ENCODE measurements at places on chromosomes 6 and 20. TPM values are rescaled to one million over a fixed set of nuclear protein-coding genes. Genes with fewer than 3 reads are reported as not detected.

- peak; percentile 52 for DNase-seq
- peaks cover 45% of the 10 kb centered on the region for H3K36me3 ChIP-seq
- no peaks in the 10 kb centered on the region for H3K27me3 ChIP-seq
- H3K4me3 ChIP-seq: no peak overlapping the region
These were observed 20.4 kb upstream of the EFHC1 start for GRCh38 chr6:52399511-52400312.

DNA sequence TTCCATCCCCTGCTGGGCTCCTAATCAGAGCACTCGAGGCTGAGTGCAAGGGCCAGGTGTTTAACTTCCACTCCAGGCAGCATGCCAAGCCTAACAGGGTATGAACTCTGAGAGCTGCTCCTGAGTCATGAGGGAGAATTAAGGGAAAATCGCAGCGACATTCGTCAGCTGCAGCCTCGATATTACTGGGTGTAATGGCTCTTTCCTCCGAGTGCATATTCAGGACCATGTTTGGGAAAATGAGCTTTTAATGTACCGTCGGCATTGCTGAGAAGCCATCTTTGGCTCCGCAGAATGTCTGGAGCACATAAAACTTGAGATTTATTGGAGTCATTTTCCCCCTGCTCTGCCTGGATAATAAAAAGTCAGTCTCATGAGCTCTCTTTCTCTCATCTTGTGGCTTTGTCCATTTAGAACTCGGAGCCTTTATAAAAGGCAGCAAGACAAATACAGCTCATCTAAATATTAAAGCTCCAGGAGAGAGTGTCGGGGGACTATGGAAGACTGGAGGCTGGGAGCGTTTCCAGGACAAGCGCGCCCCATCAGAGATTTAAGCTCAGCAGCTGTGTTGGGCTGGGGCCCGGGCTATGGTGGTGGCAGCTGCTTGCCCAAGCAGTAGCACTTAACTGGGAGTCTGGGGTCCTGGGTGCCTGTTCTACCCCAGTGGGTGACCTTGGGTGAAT, 103.7 kb downstream of the TOX2 start:
- no peak for DNase-seq
- H3K27me3 ChIP-seq: peaks cover 55% of the 10 kb centered on the region
- peaks cover 34% of the 10 kb centered on the region for H3K4me1 ChIP-seq
- H3K4me3 ChIP-seq: no peak overlapping the region
- H3K36me3 ChIP-seq: no peaks in the 10 kb centered on the region

DNA sequence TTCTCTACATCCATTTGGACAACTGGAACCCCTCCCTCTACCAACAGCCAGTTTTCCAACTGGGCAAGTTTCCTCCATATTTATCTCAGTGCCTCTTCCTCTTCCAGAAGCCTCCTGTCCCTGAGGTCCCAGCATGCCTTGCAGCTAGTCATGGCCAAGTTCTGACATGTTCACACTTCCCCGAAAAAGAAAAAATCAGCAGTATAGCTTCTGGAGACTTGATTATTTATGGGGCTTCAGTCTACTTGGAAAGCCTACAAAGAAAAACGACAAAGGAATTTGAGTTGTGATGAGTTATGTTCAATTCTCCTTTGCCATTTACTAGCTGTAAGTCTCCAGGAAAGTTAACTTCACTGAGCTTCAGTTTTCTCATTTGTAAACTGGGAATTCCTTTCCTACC, 406.5 kb downstream of the MAFB start:
- H3K27ac ChIP-seq: no peak overlapping the region
- H3K4me3 ChIP-seq: no peak overlapping the region
- H3K36me3 ChIP-seq: no peaks in the 10 kb centered on the region
- DNase-seq: no peak
- no peaks in the 10 kb centered on the region for H3K27me3 ChIP-seq

GRCh38 chr6:103183831-103184411, 1675.8 kb downstream of the HACE1 start:
- no peaks in the 10 kb centered on the region for H3K27me3 ChIP-seq
- DNase-seq: no peak
- H3K27ac ChIP-seq: no peak overlapping the region
- H3K36me3 ChIP-seq: no peaks in the 10 kb centered on the region

GRCh38 chr6:15475261-15475660, 187.6 kb downstream of the DTNBP1 start:
- peaks cover 44% of the 10 kb centered on the region for H3K36me3 ChIP-seq
- no peak for DNase-seq
- H3K4me3 ChIP-seq: no peak overlapping the region
- H3K27me3 ChIP-seq: no peaks in the 10 kb centered on the region
- H3K4me1 ChIP-seq: peaks cover 12% of the 10 kb centered on the region
- no peak overlapping the region for H3K27ac ChIP-seq

- no peak overlapping the region for H3K4me3 ChIP-seq
- H3K36me3 ChIP-seq: no peaks in the 10 kb centered on the region
- H3K27ac ChIP-seq: no peak overlapping the region
- DNase-seq: no peak
- peaks cover 34% of the 10 kb centered on the region for H3K4me1 ChIP-seq
These were observed 105.9 kb downstream of the TOX2 start for GRCh38 chr20:44020406-44021148.

DNA sequence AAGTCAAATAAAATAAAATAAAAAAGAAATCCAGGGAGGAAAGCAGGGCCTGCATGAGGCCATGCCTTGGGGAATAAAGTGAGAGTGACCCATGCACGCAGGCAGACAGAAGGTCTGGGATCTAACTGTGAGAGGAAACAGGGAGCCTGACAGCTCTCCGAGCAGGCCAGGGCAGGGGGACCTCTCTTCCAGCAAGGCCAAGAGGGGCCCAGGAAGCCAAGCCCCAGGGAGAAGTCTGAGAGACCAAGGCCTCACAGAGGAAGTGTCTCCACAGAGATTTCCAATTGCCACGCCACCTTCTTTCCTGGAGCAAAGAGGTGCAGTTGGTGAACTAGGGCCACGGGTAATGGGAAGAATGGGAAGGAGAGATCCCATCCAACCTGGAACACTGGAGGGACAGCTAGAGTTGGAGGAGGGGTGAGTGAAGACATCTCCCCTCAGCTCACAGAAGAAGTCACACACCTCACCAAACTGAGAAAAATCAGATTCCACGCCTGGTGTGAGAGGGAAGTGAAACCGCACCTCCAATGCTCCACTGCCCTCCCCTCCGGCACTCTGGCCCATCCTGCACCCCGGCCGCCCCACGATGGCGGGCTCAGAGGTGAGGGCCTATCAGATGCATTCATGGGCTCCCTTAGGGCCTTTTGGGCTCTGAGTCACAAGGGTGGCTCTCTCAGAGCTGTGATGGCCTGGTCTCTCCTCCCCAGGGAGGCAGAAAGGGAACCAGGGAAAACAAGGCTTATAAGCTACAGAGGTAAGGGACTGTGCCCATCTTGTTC, 25.1 kb upstream of the TAF8 start:
- H3K4me3 ChIP-seq: no peak overlapping the region
- peaks cover 73% of the 10 kb centered on the region for H3K36me3 ChIP-seq
- H3K27me3 ChIP-seq: no peaks in the 10 kb centered on the region
- DNase-seq: no peak
- H3K27ac ChIP-seq: peak overlapping the region; percentile 99

- H3K27me3 ChIP-seq: no peaks in the 10 kb centered on the region
- H3K36me3 ChIP-seq: peaks cover 2% of the 10 kb centered on the region
- H3K27ac ChIP-seq: peak overlapping the region; percentile 26
- no peak overlapping the region for H3K4me3 ChIP-seq
These were observed 50.3 kb downstream of the MYB start for GRCh38 chr6:135231469-135231844.

The CHRNA4 gene
- not detected for total RNA-seq

The NDRG3 gene
- 41.2 TPM for total RNA-seq

GRCh38 chr20:63218701-63219446, 2.9 kb upstream of the YTHDF1 start:
- H3K27me3 ChIP-seq: no peaks in the 10 kb centered on the region
- H3K27ac ChIP-seq: peak overlapping the region; percentile 31
- H3K4me1 ChIP-seq: peaks cover 22% of the 10 kb centered on the region
- DNase-seq: no peak
- H3K36me3 ChIP-seq: peaks cover 15% of the 10 kb centered on the region

- H3K27ac ChIP-seq: no peak overlapping the region
- no peaks in the 10 kb centered on the region for H3K4me1 ChIP-seq
- no peak overlapping the region for H3K4me3 ChIP-seq
- no peaks in the 10 kb centered on the region for H3K36me3 ChIP-seq
- no peak for DNase-seq
These were observed 19.1 kb upstream of the TSHZ2 start for GRCh38 chr20:52953020-52953419.

DNA sequence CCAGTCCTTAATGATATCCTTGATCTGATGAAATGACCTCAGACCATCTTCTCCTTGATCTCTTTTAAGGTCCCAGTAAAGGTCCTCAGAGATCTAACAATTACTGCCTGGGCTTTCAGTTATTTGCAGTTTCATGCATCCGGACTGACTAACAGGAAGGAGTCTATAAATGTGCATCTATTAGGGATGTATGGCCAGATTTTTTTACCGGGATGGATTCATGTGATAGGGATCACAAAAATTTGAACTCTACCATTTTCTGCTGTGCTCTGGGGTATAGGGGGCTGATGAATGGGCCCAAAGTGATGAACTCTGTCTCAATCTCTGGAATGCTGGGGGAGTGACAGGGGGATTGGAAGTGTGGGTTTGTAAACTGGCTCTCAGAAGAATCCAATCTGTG, 36.2 kb upstream of the SCUBE3 start:
- peaks cover 13% of the 10 kb centered on the region for H3K27me3 ChIP-seq
- no peak for DNase-seq

GRCh38 chr6:166657531-166657930, 30.5 kb upstream of the RPS6KA2 start:
- no peaks in the 10 kb centered on the region for H3K36me3 ChIP-seq
- H3K4me3 ChIP-seq: peak overlapping the region; percentile 41
- peaks cover 11% of the 10 kb centered on the region for H3K4me1 ChIP-seq
- no peak overlapping the region for H3K27ac ChIP-seq
